SK-N-SH (cell line): ENCODE measurements at places on chromosomes 16 and 17.

GRCh38 chr16:79185711-79186110 is 414.8 kb downstream of the MAF start:
- no peak for DNase-seq

DNA sequence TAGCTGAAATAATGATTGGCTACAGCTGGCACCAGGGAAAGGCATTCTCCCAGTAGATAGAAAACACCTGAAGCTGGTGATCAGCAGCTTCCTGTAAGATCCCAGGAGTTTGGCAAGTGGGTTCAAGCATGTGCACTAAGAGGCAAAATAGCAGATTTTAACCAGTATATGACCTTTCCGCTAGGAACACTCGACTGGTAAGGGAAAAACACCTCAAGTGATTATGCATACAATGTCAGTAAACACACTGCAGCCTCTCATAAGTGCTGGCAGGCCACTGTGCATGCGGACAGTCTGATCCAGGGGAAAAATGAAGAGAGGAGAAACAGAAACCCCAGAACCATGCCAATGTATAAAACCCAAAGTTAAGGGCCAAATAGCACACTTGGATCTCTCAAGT is 49.0 kb upstream of the HLF start:
- DNase-seq, result no peak

- no peak for DNase-seq
Measured at GRCh38 chr16:3292604-3293003, 9.3 kb downstream of the ZNF263 start.

- DNase-seq, result no peak
Measured at GRCh38 chr16:8110572-8111514, 479.5 kb downstream of the TMEM114 start.

DNA sequence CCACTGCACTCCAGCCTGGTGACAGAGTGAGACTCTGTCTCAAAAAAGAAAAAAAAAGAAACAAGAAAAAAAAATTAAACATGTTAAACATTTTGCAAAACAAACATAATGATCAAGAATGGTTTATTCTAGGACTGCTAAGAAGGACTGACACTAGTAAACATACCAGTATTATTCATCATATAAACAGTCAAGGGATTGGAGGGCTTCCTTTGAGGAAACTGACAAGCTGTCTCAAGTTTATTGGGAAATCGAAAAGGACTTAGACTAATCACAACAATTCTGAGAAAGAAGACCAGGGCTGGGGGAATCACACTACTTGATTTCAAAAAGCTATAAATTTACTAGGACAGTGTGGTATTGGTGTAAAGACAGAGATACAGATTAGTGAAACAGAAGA is 75.5 kb downstream of the MYH10 start:
- DNase-seq, result no peak
